ENCODE measurements at places on chromosomes 4 and X. TPM values are rescaled to one million over a fixed set of nuclear protein-coding genes. Genes with fewer than 3 reads are reported as not detected.

GRCh38 chr4:164824581-164824980, 52.4 kb upstream of the APELA start:
- H3K4me1 ChIP-seq = no peaks in the 10 kb centered on the region
- no peaks in the 10 kb centered on the region for H3K36me3 ChIP-seq
- DNase-seq = no peak
- no peak overlapping the region for H3K4me3 ChIP-seq

- H3K27ac ChIP-seq = no peak overlapping the region
- no peaks in the 10 kb centered on the region for H3K27me3 ChIP-seq
- DNase-seq = no peak
- no peaks in the 10 kb centered on the region for H3K4me1 ChIP-seq
Measured at GRCh38 chrX:11209798-11210414, 83.3 kb upstream of the AMELX start.

Gene ETDA
- not detected for total RNA-seq

Gene ARMCX2
- 5.2 TPM for total RNA-seq

Gene HDAC6
- total RNA-seq = 65.0 TPM

Measured in CD8-positive, alpha-beta memory T cell (primary cell).